ENCODE measurements at places on chromosomes 12 and 14. TPM values are rescaled to one million over a fixed set of nuclear protein-coding genes. Genes with fewer than 3 reads are reported as not detected.

DNA sequence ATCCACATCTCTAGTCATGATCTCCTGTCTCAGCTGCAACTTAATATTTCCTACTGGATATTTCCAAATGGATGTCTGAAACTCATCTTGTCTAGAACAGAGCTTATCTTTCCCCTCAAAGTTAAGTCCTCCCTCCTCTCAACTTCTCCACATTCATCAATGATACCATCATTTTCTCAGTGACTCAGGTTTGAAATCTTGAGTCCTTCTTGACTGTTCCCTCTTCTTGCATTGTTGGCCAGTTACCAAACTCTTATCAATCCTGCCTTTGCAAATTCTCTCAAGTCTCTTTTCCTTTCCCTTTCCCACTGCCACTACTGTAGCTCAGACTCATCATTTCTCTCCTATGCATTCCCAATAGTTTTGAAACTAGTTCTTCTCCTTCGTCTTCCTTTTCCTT is 14.3 kb upstream of the CHURC1 start:
- no peak overlapping the region for H3K4me3 ChIP-seq
- H3K4me1 ChIP-seq, result no peaks in the 10 kb centered on the region
- DNase-seq, result no peak
- H3K27ac ChIP-seq, result no peak overlapping the region
- no peaks in the 10 kb centered on the region for H3K36me3 ChIP-seq

GRCh38 chr12:23556661-23557060 is 392.8 kb downstream of the SOX5 start:
- H3K27me3 ChIP-seq, result no peaks in the 10 kb centered on the region
- no peak overlapping the region for H3K27ac ChIP-seq
- no peaks in the 10 kb centered on the region for H3K36me3 ChIP-seq
- no peak for DNase-seq
- no peak overlapping the region for H3K4me3 ChIP-seq

GRCh38 chr12:16606201-16606849 is 363 bp upstream of the LMO3 start:
- peak overlapping the region; percentile 50 for H3K4me3 ChIP-seq
- H3K27ac ChIP-seq, result no peak overlapping the region
- no peaks in the 10 kb centered on the region for H3K27me3 ChIP-seq
- peak; percentile 37 for DNase-seq
- H3K36me3 ChIP-seq, result no peaks in the 10 kb centered on the region

- H3K36me3 ChIP-seq, result no peaks in the 10 kb centered on the region
- H3K27ac ChIP-seq, result no peak overlapping the region
- no peaks in the 10 kb centered on the region for H3K27me3 ChIP-seq
- H3K4me3 ChIP-seq, result no peak overlapping the region
Observed at GRCh38 chr12:67925552-67925951, 63.7 kb upstream of the IFNG-AS1 start.

DNA sequence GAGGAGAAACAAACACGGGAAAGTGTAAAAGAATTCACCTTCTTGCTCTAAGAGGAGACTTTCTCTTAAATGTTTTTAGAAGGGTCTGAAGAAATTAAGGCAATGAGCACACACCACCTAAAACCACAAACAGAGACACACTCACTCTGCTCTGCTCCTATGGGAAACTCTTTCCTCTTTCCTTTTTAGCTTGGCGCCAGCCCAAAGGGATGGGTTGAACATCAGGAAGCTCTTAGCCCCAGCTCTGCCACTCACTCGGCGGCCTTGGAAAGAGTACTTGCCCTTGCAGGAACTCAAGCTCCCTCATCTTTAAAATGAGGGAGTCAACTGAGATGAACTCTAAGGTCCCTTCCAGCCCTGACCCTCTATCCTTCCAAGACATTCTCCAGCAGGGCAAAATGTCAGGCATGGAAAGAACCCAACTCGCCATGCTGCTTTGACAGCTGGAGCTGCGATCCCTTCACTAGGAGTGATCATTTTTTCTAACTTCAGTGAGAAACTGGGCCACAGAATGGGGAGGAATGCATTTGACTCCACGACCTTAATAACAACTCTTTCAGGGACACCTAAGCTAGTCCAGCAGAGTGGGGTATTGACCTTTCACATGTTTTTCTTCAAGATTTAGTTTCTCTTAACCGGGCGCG is 980 bp upstream of the RNASE8 start:
- H3K4me3 ChIP-seq, result no peak overlapping the region
- no peak for DNase-seq
- H3K36me3 ChIP-seq, result no peaks in the 10 kb centered on the region
- H3K27ac ChIP-seq, result no peak overlapping the region
- no peaks in the 10 kb centered on the region for H3K4me1 ChIP-seq

DNA sequence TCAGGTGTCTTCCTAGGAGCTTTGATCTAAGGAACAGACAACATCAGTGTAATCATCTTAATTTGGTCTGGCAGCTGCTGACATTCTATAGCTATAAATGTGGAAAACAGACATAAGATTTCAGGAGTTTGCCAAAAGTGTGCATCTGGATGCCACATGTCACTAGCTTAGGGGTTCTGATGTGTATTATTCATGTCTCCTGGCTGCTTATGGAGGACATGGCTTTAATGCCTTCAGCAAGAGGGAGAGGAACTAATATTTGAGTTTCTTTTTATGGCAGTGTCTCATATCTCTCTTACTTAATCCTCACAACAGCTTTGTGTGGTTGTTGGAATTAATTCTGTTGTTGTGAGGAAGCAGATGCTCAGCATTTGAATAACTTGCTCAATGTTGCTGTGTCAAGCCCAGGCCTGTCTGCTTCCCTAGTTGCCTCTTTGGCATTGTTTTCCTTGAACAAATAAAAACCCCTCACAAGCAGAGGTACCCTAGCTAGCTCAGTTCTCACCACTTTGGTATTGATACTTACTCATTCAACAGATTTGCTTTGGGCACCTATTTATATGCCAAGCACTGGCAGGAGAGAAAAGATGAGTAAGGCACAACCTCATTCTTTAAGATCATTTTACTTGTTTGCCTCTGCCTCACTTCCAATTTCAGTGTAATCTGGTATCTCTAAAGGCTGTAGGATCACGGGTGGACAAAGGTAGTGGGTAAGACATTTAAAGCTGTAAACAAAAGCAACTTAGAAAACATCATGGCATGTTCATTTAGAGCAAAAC is 39.8 kb upstream of the EID3 start:
- no peaks in the 10 kb centered on the region for H3K36me3 ChIP-seq
- no peak overlapping the region for H3K27ac ChIP-seq
- H3K4me3 ChIP-seq, result no peak overlapping the region
- no peaks in the 10 kb centered on the region for H3K4me1 ChIP-seq
- DNase-seq, result no peak
- H3K27me3 ChIP-seq, result no peaks in the 10 kb centered on the region

- DNase-seq, result no peak
- H3K36me3 ChIP-seq, result no peaks in the 10 kb centered on the region
- H3K27me3 ChIP-seq, result no peaks in the 10 kb centered on the region
- H3K4me1 ChIP-seq, result peaks cover 14% of the 10 kb centered on the region
- H3K27ac ChIP-seq, result no peak overlapping the region
Observed at GRCh38 chr12:47192051-47192450, 112.3 kb upstream of the AMIGO2 start.

GRCh38 chr12:118312578-118312977 is 60.1 kb downstream of the TAOK3 start:
- no peak for DNase-seq
- no peak overlapping the region for H3K27ac ChIP-seq
- H3K4me1 ChIP-seq, result peaks cover 3% of the 10 kb centered on the region
- H3K4me3 ChIP-seq, result no peak overlapping the region

The CACNA1C gene
- 36.8 TPM for total RNA-seq

The ETFBKMT gene
- total RNA-seq, result 9.8 TPM

The EXOC3L4 gene
- 2.4 TPM for total RNA-seq

The FICD gene
- total RNA-seq, result 10.5 TPM

The TAS2R14 gene
- 4.6 TPM for total RNA-seq

The GSKIP gene
- total RNA-seq, result 25.4 TPM

The PPP1R12A gene
- 113 TPM for total RNA-seq

The ZC2HC1C gene
- 35.2 TPM for total RNA-seq

All from testis (tissue), 5 donors.